HFFc6 (cell line): ENCODE measurements at places on chromosomes 11 and 22.
A peak's percentile ranks its signal among the peaks of the same experiment; 100 is the strongest.

- DNase-seq: peak; percentile 16
Measured at GRCh38 chr11:45252134-45252856, 33.8 kb downstream of the SYT13 start.

DNA sequence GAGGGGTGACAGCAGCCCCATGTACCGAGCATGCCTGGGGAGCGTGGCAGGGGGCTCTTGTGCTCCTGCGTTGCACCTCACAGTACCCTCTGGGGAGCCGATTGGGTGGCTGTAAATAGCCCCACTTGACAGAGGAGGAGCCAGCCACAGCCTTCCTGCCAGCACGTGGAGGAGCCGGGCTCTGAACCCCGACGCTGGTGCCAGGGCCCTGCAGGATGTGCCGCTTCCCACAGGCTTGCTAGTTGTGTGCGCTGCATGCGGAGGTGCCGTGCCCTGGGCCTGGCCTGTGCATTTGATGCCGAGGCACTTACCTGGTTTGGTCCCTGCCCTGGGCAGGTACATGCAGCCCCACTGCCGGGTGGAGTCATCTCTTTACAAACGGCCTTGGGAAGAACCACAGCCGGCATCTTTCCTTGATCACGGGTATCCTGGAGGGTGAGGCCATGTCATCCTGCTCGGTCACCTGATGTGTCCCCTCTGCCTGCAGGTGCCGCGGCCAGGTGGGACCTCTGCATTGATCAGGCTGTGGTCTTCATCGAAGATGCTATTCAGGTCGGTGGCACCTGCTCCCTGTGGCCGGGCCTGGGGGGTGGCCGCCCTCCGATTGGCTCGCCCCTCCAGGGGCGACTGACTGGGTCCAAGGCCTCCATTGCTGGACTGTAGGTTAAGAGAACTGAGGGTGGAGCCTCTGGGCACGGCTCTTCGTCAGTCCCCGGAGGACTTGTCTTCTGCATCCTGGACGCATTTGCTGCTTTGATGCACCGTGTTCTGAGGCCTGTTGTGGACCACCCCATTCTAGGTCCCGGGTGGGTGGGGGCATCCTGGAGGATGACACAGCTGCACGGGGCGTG, 5.0 kb downstream of the TPCN2 start:
- no peak for DNase-seq

DNA sequence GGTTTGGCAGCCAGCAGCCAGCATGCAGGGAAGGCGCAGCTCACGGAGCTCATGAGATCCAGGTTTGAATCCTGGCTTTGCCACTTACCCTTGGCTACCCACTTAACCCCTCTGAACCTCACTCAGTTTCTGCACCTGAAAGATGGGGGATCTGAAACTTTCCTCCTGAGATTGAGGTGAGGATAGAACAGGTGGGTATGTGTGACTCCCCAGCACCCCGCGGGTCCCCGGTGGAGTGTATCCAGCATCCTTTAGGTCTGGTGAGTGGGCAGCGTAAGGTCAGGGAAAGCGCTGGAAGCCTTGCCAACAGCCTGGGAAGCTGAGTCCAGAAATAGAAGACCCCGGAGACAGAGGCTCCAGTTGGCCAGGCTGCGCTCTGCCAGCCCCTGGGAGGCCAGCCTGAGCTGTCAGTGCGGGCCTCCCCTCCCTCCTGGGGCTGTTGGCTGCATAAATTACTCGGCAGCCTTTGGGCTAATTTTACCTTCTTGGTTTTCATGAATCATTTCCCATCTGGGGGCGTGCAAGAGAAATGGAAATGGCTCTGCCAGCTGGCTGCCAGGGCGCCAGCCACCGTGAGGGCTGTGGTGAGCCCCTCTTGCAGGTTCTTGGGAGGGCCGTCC, 17.6 kb downstream of the PRDM11 start:
- no peak for DNase-seq

DNA sequence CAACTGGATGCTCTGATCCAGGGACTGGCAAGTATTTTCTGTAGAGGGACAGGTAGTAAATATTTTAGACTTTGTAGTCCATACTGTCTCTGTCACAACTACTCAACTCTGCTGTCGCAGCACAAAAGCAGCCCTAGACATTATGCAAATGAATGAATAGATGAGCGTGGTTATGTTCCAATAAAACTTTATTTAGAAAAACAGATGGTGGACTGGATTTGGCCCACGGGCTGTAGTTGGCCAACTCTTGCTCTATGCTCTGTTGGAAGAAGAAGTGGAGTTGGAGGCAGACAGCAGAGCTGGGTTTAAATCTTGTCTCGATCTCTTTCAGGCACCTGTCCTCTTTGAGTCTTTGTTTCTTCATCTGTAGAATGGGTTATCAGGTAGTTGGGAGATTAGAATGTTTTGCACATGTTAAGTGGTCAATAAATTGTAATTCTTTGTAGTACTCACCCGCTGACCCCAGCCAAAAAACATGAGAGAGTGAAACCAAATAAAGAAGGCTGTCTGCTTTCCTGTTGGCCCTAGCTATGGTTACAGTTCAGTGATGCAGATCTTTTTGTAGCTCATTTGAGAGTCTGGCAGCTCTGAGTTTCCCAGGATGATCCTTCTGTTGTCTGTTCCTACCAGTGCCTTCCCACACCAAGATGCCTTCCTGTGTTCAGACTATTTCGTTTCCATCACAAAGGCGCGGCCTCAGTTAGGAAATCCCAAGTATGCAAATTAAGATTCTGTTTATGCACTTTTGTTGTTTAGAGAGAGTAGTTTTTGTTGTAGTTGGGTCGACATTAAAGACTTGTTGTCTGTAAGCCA, 198.1 kb upstream of the SEZ6L start:
- no peak for DNase-seq

DNA sequence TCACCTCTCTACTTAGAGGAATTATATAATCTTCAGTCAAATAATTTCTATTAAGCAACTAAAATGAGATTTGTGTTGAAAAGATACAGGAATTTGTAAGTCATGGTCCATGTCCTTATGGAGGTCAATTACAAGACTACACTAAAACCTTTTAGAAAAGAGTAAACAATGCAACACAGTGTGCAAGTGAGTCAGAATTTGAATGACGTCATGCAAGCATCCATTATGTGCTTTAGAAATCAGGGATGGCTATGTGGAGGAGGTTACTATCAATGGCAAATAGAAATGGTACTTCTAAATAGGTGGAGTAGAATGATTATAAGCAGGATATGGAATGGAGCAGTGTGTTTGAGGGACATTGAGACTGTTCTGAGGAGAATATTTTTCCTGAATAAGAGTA, 16.6 kb downstream of the OR10D3 start:
- DNase-seq: no peak
